BE2C (cell line): ENCODE measurements at places on chromosomes 12 and 14.

DNA sequence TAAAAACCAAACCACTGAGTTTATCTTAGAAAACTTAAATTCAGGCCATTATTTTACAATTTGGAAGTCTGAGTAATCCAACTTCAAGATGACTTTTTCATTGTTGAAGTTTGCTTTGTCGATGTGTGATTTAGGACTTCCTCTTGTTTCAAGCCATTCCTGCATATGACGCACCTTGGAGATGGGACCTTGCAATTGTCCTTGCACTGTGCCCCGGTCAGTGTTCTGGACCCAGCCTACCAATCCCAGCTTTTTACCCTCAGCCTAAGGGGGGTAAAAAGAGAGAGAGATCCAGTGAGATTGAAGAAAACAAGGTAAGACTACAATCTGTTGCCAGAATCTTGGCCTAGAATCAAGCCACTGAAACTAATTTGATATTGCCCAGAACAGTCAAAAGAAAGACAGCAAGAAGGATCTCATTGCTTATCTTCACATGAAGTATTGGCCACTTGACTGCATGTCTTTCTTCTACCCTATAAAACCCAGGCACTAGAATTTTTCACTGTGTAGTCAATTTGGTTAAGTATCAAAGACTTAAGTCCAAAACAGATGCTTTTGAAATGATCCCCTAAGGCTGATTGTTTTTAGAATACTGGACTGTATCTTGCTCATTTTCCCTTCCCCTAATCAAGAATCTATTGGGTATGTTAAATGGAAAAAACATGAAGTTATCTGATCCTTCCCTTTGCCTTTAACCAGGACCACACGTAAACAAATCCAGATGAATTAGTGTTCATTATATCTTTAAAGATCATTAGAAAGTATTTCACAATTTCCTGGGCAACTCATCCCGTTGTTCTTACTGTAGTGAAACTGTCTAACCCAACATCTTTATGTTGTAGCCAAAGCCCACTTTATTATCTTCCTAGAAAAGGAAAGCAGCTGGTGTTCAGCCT lies 2.4 kb upstream of the MLH3 start:
- DNase-seq, result no peak

GRCh38 chr14:68210729-68211299 lies 391.2 kb downstream of the RAD51B start:
- no peak for DNase-seq

- DNase-seq, result no peak
Observed at GRCh38 chr12:70664465-70664881, 27.2 kb upstream of the PTPRB start.

GRCh38 chr12:99093166-99093565 lies 448.1 kb downstream of the APAF1 start:
- no peak for DNase-seq

DNA sequence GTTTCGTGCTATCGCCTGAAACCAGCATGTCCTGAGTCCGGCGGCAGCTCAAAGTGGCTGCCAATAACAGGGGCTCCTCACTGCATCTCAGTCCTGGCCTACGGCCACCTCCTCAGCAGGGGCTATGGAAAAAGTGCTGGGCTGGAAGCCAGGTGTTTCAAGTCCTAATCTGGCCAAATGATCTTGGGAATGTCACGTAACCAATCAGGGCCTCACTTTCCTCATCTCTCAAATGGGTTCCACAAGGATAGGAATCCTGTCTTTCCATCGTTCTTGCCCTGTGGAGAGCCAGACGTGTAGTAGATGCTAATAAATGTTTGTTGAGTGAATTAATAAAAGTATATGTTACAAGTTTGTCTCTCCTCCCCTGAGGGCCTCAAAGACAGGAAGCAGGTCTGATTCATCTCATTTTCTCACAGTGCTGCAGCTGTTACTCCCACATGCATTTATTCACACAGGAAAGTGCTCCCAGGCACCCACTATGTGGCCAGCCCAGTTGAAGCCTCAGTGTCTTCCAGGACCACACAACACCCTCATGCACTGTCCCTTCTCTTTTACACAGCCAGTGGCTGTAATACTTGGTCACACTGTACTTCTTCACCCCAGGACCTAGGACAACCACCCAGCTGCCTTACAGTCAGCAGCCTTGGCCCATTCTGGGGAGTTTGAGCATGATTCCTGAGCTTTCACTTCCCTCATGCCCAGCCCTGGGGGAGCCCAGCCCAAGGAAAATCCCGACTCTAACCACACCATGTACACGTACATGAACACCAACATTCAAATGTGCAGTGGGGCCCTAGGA lies 5.0 kb downstream of the CMKLR1 start:
- DNase-seq, result no peak

GRCh38 chr12:117724543-117724942 lies 244.2 kb downstream of the KSR2 start:
- no peak for DNase-seq

- no peak for DNase-seq
Observed at GRCh38 chr14:53855574-53855973, 101.1 kb downstream of the BMP4 start.

GRCh38 chr12:122318607-122319605 lies 52.6 kb upstream of the VPS33A start:
- no peak for DNase-seq

DNA sequence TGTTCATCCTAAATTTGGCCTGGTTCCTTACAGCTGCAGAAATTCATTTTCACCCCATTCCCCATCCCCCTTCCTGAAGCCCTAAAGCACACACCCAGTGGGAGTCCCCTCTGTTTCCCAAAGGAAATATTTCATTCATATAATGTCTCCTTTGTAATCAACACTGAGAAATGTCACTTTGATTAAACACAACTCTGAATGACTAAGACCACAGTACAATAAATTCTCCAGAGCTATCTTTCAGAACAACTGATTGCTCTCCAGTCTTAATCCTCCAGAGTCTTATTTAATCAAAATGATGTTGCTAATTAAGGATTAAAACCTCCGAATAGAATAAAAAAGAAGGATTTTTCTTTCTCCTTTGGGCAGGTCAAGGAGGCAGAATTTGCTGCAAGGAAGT lies 6.4 kb downstream of the SLC15A5 start:
- DNase-seq, result no peak

GRCh38 chr14:44383636-44384035 lies 123.4 kb downstream of the FSCB start:
- DNase-seq, result no peak

DNA sequence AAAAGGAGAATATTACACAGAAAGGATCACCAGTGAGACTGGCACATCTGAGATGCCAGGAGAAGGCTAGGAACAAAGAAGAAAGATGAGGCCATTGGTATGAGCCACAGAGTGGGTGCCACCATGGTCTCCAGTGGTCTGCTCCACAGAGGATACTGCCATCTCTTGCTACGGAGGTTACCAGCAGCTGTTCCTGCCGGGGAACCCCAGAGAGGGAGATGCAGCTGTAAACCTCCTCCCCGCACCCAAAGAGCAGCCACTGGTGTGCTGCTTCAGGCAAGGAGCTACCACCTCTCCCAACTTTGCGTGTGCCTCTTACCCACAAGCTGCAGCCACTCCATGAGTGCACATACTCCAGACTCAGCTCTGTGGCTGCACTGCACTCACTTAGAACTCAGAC lies 201.5 kb upstream of the RTL1 start:
- no peak for DNase-seq

GRCh38 chr12:59030415-59030814 lies 110.1 kb upstream of the LRIG3 start:
- no peak for DNase-seq

DNA sequence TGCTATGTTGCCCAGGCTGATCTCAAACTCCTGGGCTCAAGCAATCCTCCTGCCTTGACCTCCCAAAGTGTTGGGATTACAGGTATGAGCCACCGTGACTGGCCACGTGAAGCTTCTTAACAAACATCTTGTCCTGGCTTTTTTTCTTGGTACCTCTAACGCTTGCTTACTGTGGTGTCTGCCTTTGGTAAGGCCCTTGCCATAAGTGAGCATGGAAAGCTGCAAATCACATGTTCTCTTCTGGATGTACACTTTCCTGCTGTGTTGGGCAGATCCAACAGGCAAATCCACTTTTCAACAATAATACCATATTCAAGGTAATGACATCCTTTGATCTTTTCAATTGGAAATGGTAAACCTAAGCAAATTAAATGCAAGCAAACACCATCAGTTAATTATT lies 54.6 kb downstream of the ARF6 start:
- DNase-seq, result no peak

DNA sequence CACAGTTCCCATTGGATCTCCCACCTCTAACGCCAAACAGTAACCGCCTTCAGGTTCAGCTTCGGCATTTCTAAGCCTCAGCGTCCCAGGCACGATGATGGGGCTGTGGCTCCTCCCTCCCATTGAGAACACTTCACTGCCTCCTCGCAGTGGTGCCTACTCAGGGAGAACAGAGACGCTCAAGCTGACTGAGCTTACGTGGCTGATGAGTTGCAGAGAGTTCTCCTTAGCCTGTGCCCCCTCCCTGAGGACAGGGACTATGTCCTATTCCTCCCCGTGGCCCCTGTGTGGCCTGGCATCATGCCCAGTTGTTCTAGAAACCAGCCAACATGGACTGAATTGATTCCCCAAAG lies 87.0 kb downstream of the ITPK1 start:
- no peak for DNase-seq

DNA sequence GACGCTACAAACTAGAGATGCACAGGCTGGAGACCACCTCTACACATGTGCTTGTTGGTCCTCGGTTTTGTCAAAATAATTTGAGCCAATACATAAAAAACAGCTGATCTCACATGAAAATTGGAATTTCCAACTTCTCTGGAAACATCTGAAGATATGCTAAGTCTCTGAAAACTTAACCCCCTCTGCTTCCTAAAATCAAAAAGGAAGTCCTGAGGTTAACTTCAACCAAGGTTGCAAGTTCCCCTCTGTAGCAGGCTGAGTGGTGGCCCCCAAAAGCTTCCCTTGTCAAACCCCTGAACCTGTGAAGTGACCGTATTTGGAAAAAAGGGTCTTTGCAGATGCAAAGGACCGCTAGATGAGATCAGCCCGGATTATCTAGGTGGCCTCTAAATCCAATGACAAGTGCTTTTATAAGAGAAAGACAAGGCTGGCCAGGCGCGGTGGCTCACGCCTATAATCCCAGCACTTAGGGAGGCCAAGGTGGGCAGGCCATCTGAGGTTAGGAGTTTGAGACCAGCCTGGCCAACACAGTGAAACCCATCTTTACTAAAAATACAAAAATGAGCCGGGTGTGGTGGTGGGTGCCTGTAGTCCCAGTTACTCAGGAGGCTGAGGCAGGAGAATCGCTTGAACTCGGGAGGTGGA lies 32.0 kb upstream of the VPS37B start:
- no peak for DNase-seq

DNA sequence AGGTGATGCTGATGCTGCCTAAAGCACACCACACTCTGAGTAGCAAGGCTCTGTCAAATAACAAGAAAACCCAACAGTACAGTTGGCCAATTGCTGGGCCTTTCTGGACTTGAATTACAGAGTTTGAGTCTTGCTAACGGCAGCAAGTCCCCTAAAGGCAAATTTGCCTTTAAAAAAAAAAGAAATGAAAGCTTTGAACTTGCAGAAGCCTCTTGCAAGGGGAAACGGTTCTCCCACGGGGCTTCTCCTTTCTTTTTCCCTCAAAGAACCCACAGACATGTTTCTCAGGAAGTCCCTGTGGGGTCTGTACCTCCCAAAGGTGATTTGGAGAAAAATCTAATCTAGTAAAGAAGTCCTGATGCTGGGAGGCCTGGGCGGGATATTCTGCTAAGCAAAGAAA lies 191.3 kb upstream of the MYL2 start:
- DNase-seq, result no peak

GRCh38 chr12:130775953-130776856 lies 60.1 kb upstream of the RIMBP2 start:
- DNase-seq, result peak; percentile 56

DNA sequence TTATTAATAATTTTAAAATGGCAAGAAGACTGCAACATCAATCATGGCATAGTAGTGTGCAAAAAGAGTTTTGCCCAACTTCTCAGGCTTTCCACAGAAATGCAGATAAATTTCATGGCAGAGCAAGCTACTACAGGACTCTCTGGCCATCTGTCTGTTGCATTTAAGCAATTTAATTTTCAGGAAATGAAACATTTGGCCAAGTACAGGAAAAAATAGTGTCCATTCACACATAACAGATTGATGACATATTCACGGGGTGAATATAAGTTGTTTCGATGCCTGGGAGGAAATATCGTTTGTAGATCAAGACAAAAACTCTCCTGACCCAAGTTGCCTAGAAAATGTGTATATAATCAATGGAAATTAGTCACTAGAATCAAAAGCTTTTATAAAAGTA lies 324.0 kb downstream of the PRKD1 start:
- no peak for DNase-seq
